Frontal cortex (tissue), 4 donors: ENCODE measurements at places on chromosomes 5 and 9.

DNA sequence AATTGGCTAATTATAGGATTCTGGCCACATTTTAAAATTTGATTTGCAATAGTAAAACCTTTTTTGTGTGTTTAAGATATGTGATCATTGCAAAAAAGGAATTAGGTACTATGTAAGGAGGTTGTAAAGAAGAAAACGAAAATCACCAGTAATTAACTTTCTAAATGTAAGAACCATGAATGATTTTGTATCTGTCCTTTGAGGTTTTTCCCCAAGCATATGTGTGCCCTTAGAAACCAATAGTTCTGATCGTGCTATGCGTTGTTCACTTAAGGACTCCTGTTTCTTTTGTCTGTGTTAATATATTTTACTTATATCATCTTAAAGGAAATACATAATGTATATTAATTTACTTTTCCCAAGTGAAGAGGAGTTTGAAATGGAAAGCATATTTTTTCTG is 410.2 kb downstream of the PSAT1 start:
- DNase-seq, result no peak

GRCh38 chr5:34771076-34771475 is 67.9 kb upstream of the TTC23L start:
- DNase-seq, result no peak

GRCh38 chr5:132103969-132104391 is 30.4 kb downstream of the CSF2 start:
- DNase-seq, result no peak

DNA sequence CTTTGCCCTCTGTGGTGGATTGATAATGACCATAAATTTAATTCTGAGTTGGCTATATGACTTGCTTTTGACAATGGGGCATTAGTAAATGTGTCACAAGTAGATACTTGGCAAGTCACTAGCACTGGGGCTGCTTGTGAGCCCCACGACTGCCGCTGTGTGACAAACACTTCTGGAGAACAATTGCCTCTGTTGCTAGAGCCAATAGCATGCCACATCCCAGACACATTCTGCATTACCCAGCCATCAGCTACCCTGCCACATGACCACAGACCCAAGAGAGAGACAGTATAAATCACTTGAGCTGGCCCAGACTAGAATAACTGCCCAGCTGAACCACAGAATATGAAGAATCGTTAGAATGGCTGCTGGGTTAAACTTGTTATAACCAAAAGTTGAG is 753.2 kb upstream of the DMAC1 start:
- DNase-seq, result peak; percentile 48

DNA sequence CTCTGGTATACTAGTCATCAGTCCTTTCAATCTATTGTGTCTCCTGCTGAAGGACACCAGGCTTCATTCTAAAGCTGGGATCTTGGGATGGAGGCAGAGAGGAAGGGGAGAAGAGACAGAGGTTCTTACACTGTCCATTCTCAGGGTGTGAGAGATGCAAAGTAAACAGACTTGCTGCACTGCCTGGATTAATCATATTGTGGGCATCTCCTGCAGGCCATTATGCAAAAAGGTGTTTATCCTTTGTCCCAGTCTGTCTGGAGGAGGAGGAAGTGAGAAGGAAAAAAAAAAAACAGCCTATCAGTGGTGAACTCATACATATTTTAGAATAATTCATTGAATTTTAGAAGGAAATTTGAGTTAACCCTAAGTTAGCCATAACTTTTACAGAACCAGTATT is 92.9 kb upstream of the TNPO1 start:
- DNase-seq, result no peak

GRCh38 chr9:18825656-18826170 is 207.3 kb downstream of the SAXO1 start:
- DNase-seq, result no peak

- no peak for DNase-seq
These were observed 68.7 kb downstream of the LNPEP start for GRCh38 chr5:97004423-97005060.

DNA sequence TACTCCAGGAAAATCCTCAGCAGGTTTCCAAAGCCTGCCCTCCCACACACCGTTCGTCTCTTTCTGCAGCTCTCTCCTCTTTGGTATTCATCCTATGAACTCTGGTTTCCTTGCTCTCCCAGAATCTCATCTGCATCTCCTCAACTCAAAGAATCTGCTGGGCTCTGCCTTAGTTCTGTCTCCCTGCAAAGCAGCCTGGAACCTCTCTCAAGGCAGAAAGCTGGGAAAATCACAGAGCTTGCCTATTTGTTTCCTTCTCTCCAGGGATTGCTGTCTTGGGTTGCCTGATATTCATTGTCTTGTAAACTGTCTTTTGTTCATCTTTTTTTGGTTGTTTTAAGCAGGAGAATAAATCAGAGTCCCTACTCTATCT is 5.3 kb upstream of the ERAP2 start:
- no peak for DNase-seq

GRCh38 chr5:61603211-61603908 is 271.3 kb downstream of the ZSWIM6 start:
- peak; percentile 45 for DNase-seq

DNA sequence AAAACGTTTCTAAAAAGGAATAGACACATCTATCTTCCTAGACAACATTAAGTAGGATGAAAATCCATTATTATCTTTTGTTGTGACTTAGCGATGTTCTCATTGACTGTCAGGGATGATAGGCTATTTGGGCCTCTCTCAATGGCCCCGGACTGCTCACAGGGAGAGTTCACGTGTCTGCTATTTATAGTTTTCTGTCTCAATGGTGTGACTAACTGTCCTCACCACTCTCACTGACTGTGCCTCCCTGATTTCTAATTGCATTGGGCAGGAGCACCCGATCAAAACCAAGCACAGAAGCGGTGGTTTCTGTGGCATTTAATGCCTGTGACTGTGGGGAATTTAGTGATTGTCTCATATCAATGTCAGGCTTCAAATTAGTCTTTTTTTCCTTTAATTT is 286.7 kb upstream of the KLF9 start:
- no peak for DNase-seq

GRCh38 chr5:122076050-122076461 is 2.0 kb downstream of the LOX start:
- DNase-seq, result no peak

DNA sequence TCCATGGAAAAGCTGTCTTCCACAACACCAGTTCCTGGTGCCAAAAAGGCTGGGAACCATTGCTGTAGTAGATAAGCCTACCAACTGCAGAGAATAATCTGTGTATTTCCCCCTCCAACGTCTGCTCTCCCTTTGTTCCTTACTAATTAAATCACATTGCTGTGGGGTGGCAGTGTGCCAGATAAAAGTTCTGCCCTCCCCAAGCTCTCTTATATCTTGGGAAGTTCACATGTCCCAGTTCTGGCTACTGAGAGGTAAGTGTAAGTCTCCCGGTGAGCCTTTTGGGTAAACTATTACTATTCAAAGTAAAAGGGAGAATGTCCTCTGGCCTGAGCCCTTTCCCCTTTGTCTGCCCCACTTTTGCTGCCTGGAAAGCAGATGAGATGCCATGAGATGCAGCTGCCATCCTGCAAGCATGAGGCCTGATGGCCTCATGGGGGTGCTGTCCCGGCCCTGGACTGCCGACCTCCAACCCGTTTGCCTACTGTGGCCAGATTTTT is 14.7 kb downstream of the ENC1 start:
- no peak for DNase-seq

GRCh38 chr5:39148983-39149534 is 70.3 kb downstream of the FYB1 start:
- DNase-seq, result peak; percentile 7

DNA sequence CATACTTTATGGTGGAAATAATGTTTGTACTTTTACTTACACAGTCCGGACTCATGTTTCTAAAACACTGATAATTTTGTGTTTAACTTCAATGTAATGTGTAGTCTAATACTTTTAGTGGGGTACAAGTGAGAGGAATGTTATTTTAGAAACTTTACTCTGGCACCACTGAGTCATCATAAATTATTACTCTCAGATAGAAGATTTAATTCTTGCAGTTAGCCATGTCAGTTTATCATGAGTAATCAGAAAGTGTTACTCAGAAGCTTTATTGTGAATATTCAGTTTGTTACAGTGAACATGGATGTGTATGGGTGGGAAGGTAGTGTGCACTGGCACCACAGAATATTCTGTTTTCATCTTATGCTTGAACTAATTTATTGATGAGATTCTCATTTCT is 20.0 kb downstream of the OGN start:
- DNase-seq, result no peak

GRCh38 chr5:135604056-135604455 is 25.3 kb upstream of the CXCL14 start:
- DNase-seq, result no peak

GRCh38 chr9:114385397-114386181 is 2.2 kb downstream of the AKNA start:
- DNase-seq, result no peak

DNA sequence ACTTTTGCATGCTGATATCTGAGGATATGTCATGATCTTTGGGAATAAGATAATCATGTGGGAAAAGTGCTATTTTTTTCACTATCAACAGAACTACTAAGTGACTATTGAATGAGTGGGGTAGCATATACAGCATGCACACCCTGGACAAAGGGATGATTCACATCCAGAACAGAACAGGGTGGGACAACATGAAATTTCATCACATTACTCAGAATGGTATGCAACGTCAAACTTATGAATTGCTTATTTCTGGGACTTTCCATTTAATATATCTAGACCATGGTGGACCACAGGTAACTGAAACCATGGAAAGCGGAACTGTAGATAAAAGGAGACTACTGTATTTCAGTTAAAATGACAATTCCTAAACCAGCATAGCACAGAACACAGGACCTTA is 370.0 kb downstream of the HINT1 start:
- DNase-seq, result no peak

GRCh38 chr5:174425964-174426290 is 298.5 kb upstream of the MSX2 start:
- DNase-seq, result no peak

- no peak for DNase-seq
These were observed 28.5 kb downstream of the TSPAN17 start for GRCh38 chr5:176675676-176676360.

GRCh38 chr5:66639037-66639436 is 42.8 kb downstream of the MAST4 start:
- DNase-seq, result no peak

DNA sequence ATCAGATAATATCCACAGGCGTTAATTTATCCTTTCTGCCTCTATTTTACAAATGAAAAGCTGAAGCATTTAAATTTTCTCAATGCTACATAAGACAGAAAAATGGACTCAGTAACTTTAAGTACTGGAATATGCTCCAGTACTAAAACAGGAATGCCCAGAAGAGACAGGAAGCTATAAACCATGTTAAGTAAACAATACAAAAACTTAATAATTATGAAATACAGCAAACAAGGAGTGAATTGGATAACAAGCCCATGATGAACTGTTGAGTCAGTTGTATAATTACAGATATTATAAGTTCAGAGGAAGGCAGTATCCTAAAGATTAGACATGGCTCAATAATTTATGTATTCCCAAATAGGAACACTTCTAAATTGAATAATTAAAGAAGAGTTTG is 148.5 kb downstream of the CHSY3 start:
- no peak for DNase-seq

DNA sequence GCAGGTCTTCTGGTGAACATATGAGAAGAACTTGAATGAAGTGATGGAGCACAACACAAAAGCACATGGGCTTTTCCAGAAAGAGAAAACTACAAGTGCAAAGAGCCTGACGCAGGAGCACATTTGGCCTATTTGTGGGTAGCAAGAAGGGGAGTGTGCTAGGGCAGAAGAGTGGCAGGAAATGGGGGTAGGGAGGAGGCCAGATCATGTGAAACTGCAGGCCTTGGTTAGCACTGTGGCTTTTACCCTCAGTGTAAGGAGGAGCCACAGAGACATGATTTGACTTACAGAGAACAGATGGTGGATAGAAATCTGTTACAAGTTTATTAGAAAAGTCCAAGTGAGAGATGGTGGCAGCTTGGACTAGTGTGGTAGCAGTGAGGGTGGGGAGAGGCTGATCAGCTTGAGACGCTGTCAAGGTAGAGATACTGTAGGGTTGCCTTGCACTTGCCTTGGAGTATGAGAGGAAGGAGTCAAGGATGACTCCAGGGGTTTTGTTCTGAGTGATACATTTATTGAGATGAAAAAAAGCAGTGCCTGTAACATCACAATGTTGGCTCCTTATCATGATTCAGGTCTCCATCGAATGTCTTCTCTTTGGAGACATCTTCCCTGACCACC is 126.7 kb downstream of the PPP2R2B start:
- DNase-seq, result no peak

DNA sequence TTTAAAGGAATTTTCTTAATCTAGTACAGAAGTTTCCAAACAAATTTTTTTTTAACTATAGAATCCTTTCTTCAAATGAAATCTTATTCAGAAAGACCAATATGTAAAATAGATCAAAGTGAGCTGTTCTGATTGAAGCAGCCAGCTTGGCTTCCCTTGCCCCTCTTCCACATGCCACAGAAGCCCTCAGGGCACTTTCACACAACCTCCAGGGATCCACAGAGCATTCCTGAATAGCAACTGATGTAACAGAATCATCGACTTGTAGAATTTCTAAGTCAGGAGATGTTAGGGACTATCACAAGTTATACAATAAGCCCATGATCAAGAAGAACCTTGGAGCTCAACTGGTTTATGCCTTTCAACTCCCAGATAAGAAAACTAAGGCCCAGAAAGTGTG is 427.8 kb upstream of the C9orf72 start:
- no peak for DNase-seq

GRCh38 chr9:127144670-127145445 is 22.4 kb upstream of the ANGPTL2 start:
- no peak for DNase-seq

DNA sequence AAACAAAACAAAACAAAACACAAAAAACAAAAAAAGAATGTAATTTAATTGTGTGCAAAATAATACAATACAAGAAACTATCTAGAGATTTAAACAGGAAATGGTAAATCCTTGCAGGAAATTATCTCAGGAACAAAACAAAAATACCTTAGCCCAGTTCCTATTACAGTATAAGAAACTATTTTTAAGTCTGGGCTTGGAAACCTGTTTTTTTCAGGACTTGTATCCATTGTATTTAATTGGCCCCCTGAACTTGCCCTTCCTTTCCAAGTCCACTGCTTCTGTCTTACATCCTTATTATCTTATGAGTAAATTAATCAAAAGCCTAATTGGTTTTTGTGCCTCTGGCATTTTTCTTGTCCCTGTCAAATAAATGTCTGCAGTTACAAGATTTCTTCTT is 48.5 kb downstream of the ST8SIA4 start:
- DNase-seq, result no peak

DNA sequence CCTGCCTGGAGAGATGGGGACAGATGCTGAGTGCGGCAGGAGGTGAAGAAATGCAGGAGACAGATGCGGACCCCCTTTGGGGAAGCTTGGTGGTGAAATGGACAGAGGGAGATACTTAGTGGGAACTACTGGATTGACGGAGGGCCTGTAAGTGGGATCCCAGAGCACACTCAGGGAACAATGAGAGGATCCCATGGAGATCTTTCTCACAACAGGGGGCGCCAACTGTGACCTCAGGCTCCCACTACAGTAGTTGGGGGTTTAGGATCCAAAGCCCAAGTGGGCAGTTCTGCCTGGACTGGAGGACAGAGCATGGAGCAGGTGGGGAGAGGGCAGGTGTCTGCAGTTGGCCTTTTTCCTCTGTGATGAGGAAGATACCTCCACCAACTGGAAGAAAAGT is 3.4 kb downstream of the DPM2 start:
- DNase-seq, result no peak
